ENCODE measurements at places on chromosomes 4 and X.
A peak's percentile ranks its signal among the peaks of the same experiment; 100 is the strongest.

DNA sequence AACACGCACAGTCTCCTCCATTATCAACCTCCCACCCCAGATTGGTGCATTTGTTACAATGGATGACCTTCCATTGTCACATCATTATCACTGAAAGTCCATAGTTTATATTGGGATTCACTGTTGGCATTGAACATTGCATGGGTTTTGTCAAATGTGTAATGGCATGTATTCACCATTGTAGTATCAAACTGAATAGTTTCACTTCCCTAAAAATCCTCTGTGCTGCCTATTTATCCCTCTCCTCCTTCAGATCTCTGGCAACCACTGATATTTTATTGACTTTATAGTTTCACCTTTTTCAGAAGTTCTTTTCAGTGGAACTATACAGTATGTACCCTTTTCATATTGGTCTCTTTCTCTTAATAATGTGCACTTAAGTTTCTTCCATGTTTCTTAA lies 1565.4 kb downstream of the PCDH18 start:
- no peak for DNase-seq

GRCh38 chr4:138243369-138243768 lies 1.2 kb upstream of the SLC7A11 start:
- DNase-seq = no peak

DNA sequence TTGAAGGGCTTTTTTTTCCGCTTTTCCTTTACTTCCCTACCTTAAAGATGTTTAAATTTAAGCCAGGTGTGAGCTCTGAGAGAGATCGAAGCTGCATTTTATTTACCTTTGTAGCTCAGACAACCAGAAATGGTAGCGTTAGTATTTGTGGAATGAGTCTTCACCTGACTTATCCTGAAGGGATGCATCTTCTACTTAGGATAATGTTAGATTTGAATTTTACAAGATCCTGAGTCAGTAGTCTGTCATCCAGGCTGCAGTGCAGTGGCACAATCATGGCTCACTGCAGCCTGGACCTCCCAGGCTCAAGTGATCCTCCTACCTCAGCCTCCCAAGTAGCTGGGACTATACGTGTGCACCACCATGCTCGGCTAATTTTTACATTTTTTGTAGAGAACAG lies 26.2 kb downstream of the TMSB4X start:
- DNase-seq = no peak

DNA sequence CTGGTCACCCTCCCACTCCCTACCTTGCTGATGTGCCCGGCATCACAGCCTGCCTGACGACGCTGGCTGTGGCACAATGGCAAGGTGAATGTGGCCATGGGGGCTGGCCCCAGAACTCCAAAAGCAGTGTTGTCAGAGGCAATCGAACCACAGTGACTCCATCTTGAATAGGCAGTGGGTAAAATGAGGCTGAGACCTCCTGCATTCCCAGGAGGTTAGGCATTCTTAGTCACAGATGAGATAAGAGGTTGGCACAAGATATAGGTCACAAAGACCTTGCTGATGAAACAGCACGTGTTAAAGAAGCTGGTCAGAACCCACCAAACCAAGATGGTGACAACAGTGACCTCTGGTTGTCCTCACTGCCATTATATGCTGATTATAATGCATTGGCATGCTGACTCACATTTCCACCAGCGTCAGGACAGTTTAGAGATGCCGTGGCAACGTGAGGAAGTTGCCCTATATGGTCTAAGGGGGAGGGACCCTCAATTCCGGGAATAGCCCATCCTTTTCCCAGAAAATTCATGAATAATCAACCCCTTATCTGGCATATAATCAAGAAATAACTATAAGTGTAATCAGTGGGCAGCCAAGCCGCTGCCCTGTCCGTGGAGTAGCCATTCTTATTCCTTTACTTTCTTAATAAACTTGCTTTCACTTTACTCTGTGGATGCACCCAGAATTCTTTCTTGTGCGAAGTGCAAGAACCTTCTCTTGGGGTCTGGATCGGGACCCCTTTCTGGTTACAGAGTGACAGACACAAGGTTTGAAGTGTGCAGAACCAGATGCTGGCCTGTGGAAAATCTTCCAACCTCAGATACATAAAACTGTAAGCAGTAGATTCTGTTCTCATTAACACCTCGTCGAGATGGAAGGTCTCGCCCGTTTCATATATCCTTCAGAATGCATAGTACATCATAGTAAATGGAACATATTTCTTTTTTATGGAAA lies 26.8 kb upstream of the CLDN24 start:
- DNase-seq = peak; percentile 56

DNA sequence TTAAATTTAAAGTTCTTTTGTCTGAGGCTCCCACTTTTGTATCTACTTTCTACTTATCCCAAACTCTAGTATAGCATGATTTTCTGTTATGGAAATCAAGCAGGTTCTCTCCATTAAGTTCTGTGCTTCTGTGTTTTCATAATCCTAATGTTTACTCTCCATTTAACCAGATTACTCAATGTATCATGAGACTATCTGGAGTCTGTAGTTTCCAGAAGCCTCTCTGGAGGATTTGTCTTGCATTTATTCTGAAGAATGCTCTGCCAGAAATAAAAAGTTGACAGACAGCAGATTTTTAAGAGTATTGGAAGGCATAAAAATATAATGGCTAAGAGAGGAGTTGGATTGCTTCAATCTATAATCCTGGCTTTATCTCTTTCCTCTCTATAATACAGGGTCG lies 39.2 kb upstream of the PLS3 start:
- no peak for DNase-seq

- DNase-seq = peak; percentile 11
Observed at GRCh38 chr4:72312032-72312650, 256.9 kb downstream of the ADAMTS3 start.

DNA sequence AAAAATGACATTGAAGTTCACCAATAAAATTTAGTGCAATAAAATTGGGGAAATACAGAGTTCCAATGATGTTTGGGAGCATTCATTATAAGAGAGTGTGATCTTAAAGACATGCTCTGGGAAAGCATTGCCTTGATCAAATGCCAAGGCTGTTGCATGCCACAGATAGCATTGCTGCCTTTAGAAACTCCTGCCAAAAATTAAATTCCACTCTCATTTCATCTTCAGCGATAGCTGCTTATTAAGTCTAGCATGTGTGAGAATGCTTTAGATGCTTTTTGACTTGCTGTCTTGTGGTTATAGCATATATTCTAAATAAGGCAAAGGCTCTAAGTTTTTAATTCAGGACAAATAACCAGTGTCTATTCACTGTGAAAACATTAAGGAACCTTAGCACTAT lies 49.3 kb downstream of the NPNT start:
- DNase-seq = no peak

DNA sequence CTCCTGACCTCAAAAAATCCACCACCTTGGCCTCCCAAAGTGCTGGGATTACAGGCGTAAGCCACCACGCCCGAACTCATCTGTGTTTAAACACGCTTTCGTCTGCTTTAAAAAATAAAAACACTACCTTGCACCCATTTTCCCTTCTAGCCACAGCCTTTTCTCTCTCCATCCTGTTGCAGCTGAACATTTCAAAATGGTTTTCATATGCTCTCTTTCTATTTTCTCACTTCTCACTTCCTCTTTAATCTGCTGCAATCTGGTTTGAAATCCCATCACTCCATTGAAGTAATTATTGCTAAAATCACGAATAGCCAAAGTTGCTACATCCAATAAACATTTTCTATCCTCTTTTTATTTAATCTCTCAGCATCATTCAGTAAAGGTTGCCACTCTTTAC lies 70.0 kb downstream of the DCHS2 start:
- DNase-seq = no peak

GRCh38 chr4:40763228-40763716 lies 13.5 kb downstream of the NSUN7 start:
- peak; percentile 93 for DNase-seq

GRCh38 chr4:5040856-5041620 lies 10.2 kb upstream of the STK32B start:
- no peak for DNase-seq

DNA sequence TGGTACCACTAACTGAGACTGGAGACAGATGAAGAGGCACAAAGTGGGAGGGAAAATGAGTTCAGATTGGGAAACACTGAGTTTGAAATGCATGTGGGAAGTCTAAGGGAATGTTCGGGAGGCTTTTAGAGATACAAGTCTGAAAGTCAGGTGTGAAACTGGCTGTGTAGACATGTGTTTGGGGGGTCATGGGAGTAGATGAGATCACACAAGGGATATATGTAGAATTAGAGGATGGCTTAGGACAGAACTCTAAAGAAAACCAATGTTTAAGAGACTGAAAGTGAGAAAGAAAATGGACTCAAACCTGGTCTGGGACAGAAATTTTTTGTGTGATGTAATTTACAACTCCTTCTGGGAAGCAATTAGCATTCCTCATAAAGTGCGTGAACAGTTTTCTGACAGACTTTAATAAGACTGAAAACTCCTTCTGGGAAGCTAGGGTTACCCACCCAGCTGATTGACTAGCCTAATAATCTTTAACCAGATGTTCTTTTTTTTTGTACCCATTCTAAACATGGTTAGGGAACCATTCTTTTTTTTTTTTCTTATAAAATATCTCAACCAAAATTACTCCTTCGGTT lies 8.7 kb upstream of the JADE1 start:
- no peak for DNase-seq

- no peak for DNase-seq
Observed at GRCh38 chr4:6199422-6199921, 877 bp downstream of the JAKMIP1 start.

- DNase-seq = no peak
Observed at GRCh38 chr4:48074657-48075056, 58.1 kb downstream of the NIPAL1 start.

GRCh38 chr4:165720411-165721082 lies 152.5 kb upstream of the TLL1 start:
- DNase-seq = no peak

DNA sequence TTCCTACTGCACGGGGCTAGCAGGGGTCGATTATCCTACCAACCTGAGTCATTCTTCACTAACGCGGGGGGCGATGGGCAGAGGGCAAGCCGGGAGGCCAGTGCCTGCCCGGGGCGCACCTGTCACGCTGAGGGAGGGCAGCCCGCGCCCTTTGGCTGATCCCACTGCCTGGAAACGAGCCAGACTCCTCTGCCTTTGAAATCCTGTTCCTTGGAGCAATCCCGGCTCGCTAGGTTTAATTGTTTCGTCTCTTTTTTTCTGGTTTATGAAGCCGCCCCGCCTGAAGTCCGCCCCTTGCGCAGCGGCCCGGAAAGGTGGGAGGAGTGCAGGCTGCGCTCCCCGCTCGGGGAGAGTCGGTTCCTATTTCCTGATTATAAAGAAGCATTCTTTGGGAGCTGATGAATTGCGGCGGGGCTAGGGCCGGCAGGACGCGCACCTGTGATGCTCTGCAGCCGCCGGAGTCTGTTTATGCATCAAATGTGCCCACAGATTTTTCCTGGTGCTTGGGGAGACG lies 484.2 kb downstream of the BCOR start:
- no peak for DNase-seq

DNA sequence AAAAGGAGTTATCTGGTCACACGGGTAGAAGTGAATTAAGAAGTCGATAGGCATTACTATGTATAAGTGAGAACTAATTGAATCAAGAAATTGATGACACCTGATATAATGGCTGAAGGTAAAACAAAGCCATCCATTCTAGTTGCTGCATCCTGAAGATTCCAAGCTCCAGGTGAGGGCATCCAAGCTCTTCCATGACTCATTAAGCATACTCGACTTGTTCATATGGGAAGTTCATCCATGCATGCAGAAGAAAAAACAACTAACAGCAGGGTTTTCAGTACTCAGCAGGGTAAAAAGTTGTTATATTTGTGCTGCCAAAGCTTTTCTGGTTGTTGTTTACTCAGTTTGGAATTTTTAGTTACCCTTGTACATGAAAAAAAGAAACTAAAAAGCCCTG lies 508.0 kb upstream of the CXorf51A start:
- no peak for DNase-seq

GRCh38 chr4:82811838-82812341 lies 13.3 kb upstream of the SCD5 start:
- no peak for DNase-seq

DNA sequence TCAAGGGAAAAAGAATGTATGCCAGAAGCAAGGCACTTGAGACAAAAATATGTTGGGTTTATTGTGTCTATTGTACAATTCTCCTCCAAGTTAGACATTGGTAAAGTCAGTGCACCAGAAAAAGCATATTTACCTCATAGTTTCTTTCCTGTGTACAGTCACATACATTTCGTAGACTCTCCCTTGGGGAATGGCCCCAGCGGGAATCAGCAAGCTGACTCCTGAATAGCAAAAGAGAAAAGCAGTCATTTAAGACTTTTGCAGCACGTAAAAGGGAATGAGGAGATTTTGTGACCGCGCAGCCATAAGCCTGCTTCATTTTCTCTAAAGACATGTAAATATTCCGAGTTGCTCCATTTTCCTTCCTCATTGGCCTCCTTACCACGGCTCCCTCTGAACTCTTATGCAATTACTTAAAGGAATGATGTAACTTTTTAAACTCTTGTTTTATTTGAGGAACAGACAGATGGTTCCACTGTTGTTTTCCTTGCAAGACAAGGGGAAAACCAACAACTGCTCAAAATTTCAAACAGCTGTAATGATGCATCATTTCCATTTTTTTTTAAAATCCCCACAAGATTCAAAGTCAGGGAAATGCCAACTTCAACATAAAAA lies 332.7 kb downstream of the UNC5C start:
- DNase-seq = peak; percentile 17

DNA sequence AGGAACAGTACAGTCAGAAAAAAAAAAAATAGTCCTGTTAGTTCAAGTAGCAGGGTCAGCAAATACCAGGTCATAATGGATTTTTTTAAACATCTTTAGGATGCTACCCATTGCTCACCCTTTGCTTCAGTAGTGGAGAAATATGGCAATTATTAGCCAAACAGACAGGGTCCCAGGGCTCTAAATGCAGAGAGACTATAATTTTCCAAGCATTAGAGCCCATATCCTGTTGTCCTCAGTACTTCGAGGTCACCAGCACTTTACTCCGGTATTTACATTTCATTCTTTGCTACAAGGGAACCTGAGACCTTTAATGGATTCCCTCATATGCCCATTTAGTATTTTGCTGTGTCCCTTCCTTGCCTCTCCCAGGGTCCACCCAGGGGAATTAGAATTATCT lies 1562.9 kb upstream of the TENM3 start:
- DNase-seq = no peak

DNA sequence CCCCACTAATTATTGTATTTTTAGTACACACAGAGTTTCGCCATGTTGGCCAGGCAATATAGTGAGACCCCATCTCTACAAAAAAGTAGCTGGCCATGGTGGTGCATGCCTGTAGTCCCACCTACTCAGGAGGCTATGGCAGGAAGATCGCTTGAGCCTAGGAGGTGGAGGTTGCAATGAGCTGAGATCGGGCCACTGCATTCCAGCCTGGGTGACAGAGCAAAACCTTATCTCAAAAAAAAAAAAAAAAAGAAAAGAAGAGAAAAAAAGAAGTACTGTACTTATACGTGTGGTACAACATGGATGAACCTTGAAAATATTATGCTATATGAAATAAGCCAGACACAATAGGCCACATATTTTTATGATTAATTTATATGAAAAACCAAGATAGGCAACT lies 9.9 kb upstream of the WDR45 start:
- no peak for DNase-seq

DNA sequence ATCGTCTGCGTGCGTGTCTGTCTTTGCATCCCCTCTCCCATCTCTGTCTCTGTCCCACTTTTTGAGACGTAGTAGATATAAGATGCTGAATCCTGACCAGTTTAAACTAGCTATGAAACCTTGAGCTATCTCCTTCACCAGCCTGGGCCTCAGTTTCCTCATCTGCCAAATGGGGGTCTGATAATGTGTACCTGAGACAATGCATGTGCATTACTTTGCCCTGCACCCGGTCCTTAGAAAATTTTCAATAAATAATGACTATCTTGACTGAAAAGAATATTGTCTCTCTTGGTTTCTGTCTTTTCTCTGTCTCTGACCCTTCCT lies 602 bp downstream of the KANTR start:
- no peak for DNase-seq

Measured in common myeloid progenitor, CD34-positive (primary cell).